ENCODE measurements at places on chromosomes 3 and 15.

DNA sequence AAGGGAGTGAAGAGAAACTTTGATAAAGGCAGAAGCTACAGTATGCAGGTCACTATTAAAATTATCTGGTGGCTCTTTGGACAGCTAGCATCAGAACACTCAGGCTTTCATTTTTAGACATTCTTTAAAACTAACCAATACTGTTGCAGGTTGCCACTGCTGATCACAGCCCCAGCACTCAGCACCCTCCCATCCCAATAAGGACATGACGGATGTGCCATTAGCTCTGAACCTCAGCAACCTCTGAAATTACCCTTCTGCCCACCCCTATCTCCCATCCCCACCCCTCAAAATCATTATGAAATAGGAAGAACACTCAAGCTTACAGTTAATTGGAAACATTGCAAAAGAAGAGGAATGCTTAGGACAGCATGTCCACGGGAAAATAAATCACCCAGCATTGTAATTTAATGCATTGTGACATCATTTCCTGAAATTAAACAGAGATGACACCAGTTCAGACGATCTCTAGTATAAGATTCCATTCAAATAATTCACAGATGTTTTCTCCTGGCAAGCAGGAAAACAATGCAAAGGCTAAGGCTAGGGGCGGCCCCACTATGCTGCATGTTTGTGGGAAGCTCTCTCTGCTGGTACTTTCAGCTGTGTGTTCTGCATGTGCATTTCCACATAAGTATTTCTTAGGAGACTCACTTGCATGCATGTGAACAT, 71.6 kb downstream of the MEIS2 start:
- DNase-seq = peak; percentile 67

DNA sequence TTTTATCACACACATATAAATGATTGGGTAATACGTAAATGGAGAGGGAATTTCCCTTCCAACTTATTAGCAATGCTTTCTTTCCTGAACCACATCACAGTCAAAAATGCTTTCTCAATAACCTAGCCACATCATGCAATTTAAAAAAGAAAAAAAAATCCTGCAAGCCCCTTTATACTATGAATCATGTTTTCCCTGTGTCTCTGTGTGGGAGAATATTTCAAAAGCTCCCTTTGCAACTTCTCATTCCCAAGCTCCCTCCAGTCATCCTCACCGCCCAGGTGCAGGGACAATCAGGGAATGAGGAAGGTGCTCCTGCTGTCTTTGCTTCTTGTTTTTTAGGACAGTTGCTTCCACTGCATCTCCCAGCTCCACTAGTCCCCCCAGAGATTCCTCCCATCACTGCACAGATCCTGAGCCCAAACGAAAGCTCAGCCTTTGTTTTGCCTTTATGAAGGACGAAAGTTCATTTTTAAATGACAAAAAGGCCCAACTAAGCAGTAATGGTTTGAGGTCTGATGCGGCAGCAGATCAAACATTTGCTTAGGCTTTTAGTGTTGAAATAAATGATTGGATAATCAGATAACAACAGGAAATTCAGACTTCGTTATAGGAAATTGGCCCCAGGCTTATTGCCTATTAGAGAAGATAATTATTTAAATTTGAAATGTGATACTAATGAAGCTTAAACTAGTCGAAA, 47.8 kb upstream of the ADGRG7 start:
- DNase-seq = peak; percentile 57

- no peak for DNase-seq
Observed at GRCh38 chr3:106184540-106185457, 316.0 kb upstream of the CBLB start.

DNA sequence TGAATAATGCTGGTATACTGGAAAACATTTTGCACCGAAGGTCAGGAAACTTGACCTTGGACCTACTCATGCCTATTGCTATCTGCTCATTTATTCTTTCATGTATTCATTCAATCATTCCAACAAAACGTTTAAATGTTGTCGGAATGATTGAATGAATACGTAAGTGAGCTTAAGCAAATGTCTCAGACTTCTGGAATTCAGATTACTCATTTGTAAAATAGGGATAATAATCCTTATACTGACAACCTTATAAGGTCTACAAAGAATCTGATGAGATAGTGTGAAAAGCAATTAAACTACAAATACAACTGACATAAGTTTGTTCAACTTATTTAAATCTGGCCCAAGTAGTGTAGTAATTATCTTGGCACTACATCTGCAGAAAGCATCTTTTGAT, 288.7 kb downstream of the WDR72 start:
- DNase-seq = no peak

DNA sequence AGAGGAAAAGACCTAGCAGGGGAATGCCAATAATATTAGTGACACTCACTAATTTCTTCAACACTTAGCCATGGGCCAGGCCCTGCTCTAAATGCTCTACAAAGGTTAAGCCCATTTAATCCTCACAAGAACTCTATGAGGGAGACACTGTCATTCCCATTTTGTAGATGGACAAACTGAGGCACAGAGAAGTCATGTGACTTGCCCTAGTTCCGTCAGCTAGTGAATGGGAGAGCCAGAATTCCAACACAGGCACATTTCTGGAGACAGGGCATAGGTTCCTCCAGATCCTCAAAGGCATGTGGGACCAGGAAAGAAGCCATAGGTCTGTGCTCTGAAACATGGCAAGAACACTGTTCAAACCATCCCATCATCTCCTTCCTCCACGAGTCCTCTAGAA, 31.5 kb downstream of the LOXL1 start:
- no peak for DNase-seq

DNA sequence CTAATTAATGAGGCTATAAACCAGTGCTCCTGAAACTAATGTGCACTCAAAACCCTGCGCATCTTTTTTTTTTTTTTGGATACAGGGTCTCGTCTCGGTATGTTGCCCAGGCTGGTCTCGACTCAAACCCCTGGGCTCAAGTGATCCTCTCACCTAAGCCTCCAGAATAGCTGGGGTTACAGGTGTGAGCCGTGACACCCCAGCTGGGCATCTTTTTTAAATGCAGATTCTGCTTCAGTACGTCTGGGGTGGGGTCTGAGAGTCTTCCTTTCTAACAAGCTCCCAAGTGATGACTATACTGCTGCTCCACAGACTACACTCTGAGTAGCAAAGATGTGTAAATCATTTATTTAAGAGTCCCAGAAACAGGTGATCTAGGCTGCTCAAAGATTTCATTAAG, 73.0 kb downstream of the BFSP2 start:
- DNase-seq = no peak

All from GM03348 (cell line).